Activated CD4-positive, alpha-beta memory T cell treated with anti-CD3 and anti-CD28 coated beads, Interleukin-2, amount 10 ng/mL, durations not matched to agents 7 days and 5 days (primary cell): ENCODE measurements at places on chromosomes 2 and 18. TPM values are rescaled to one million over a fixed set of nuclear protein-coding genes. Genes with fewer than 3 reads are reported as not detected.

Gene CNDP1
- total RNA-seq, result not detected

Gene UGT1A10
- total RNA-seq, result not detected

Gene UGT1A6
- not detected for total RNA-seq

Gene MERTK
- 0.35 TPM for total RNA-seq

Gene VWC2L
- not detected for total RNA-seq

Gene RBFA
- total RNA-seq, result 13.9 TPM

Gene KLHL41
- total RNA-seq, result not detected

Gene DCDC2C
- not detected for total RNA-seq

Gene HOXD13
- not detected for total RNA-seq
